ENCODE measurements at places on chromosomes 16 and 17. TPM values are rescaled to one million over a fixed set of nuclear protein-coding genes. Genes with fewer than 3 reads are reported as not detected.

PTX4 gene
- not detected for total RNA-seq

DNA sequence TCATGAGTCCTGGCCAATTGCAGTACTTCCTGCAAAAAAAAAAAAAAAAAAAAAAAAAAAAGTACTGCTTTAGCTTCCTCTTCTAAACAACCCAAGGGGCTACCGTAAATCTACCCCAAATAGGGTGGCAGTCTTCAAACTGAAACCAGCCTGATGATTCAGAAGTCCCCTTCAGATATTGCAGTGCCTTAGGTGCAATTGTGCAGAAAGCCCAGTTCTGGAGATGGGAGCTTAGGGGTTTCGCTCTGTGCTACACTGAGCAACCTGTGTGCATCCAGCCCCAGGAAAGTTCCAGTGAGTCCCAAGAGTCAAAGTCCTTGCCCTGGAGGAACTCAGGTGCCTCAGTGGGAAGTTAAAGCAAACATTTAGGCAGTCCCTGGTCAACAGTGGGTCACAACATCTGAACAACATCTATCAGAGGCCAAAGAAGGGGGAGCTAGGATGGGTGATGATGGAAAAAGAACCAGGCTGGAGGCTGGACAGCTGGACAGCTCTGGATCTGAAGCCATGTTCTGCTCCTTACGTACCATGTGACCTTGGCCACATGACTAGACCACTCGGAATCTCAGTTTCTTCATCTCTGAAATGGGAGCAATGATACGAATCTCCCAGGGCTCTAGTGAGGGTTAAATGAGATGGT, 6.7 kb upstream of the CIITA start:
- no peak for DNase-seq

GRCh38 chr16:27359051-27359450, 42.9 kb upstream of the IL21R start:
- no peak for DNase-seq

GRCh38 chr16:51876934-51877333, 670.0 kb downstream of the TOX3 start:
- DNase-seq: no peak
